ENCODE measurements at places on chromosomes 7 and 10. TPM values are rescaled to one million over a fixed set of nuclear protein-coding genes. Genes with fewer than 3 reads are reported as not detected.

GRCh38 chr10:63536698-63537097, 15.5 kb downstream of the REEP3 start:
- no peaks in the 10 kb centered on the region for H3K36me3 ChIP-seq
- H3K27ac ChIP-seq, result no peak overlapping the region
- H3K4me1 ChIP-seq, result peaks cover 4% of the 10 kb centered on the region
- DNase-seq, result no peak

DNA sequence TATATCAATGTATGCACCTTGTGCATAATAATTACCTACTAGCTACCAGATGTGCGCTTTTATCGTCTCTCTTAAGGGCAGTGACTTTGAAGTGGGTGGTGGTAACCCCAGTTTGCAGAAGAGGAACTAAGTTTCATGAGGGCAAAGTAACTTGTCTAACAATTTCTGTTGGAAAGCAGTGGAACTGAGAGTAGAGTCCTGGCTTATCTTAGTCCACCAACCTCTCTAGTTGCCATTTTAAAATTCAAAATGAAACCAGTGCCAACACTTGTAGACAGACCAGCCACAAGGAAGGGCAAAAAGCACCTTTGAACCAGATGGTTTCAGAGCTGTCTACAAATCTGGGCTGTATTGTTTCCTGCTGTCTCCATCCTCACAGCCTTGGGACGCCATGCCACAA, 32.0 kb upstream of the RBM20 start:
- H3K4me3 ChIP-seq, result no peak overlapping the region
- no peaks in the 10 kb centered on the region for H3K27me3 ChIP-seq
- H3K27ac ChIP-seq, result no peak overlapping the region
- DNase-seq, result no peak
- no peaks in the 10 kb centered on the region for H3K36me3 ChIP-seq

- H3K4me1 ChIP-seq, result no peaks in the 10 kb centered on the region
- H3K27ac ChIP-seq, result no peak overlapping the region
- H3K4me3 ChIP-seq, result no peak overlapping the region
- DNase-seq, result no peak
- H3K27me3 ChIP-seq, result no peaks in the 10 kb centered on the region
These were observed 735.0 kb upstream of the POT1 start for GRCh38 chr7:125664625-125665024.

DNA sequence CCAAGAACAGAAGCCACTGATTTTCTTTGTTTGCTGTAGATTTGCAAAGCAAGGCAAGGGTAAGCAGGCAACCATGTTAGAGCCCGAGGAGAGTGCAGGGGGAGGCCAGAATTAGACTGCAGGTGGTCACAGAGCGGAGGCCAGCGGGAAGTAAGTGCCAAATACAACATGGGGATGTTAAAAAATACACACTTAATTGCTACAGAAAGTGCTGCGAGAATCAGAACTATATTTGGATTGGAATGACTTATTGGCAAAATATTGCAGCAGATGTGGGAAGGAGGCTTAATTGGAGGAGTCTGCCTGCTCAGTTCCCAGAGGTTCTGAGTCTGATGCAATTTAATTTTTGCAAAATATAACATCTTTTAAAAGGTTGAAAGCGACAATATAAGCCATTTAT, 49.7 kb upstream of the ADCY1 start:
- no peak overlapping the region for H3K27ac ChIP-seq
- H3K4me3 ChIP-seq, result no peak overlapping the region
- H3K36me3 ChIP-seq, result no peaks in the 10 kb centered on the region
- DNase-seq, result no peak

GRCh38 chr10:13674645-13675588, 88.2 kb downstream of the PRPF18 start:
- no peak for DNase-seq
- H3K4me1 ChIP-seq, result no peaks in the 10 kb centered on the region
- H3K27me3 ChIP-seq, result peaks cover 12% of the 10 kb centered on the region
- H3K4me3 ChIP-seq, result no peak overlapping the region
- H3K27ac ChIP-seq, result no peak overlapping the region

DNA sequence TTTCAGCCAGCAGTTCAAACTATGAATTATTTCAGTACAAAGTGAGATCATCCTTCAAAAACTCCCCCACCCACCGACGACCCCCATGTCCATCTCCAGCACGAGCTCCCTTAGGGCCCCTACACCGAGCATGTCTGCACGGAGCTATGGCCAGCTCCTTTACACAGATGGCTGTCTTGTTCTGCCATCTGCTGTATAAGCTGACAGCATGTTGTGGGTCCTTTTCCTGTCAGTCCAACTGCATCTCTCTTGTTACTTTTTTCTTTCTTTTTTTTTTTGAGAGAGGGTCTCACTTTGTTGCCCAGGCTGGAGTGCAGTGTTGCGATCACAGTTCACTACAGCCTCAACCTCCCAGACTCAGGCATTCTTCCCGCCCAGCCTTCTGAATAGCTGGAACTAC, 21.6 kb downstream of the NPC1L1 start:
- no peak overlapping the region for H3K4me3 ChIP-seq
- peaks cover 2% of the 10 kb centered on the region for H3K27me3 ChIP-seq
- no peak overlapping the region for H3K27ac ChIP-seq
- DNase-seq, result no peak

GRCh38 chr10:125785791-125786190, 10.2 kb upstream of the MMP21 start:
- H3K36me3 ChIP-seq, result peaks cover 5% of the 10 kb centered on the region
- H3K4me3 ChIP-seq, result no peak overlapping the region
- no peak for DNase-seq
- no peak overlapping the region for H3K27ac ChIP-seq
- no peaks in the 10 kb centered on the region for H3K27me3 ChIP-seq

- no peak overlapping the region for H3K4me3 ChIP-seq
- no peaks in the 10 kb centered on the region for H3K27me3 ChIP-seq
- H3K27ac ChIP-seq, result no peak overlapping the region
- DNase-seq, result no peak
- no peaks in the 10 kb centered on the region for H3K4me1 ChIP-seq
These were observed 42.8 kb upstream of the MKLN1 start for GRCh38 chr7:131284702-131285419.

GRCh38 chr10:99938563-99938962, 71.2 kb downstream of the DNMBP start:
- no peak overlapping the region for H3K27ac ChIP-seq
- no peak for DNase-seq
- no peaks in the 10 kb centered on the region for H3K27me3 ChIP-seq

DNA sequence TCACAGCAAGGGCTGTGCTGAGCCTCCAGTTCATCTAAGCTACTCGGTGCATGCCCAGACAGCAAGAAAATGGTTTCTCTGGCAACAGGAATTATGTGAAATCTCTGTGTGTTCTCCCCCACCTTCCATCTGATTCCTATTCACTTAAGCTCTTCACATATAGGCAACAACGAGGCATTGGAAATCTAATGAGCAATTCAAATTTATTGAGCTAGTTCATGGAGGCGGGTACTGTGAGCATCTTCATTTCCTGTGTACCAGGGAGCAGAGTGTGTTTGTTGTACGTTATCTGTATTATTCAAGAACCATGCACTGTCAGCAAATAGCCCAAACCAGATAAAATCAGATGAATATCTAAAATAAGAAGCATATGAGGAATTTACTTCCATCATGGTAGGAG, 739.1 kb downstream of the MAGI2 start:
- H3K4me3 ChIP-seq, result no peak overlapping the region
- DNase-seq, result no peak
- no peaks in the 10 kb centered on the region for H3K27me3 ChIP-seq
- no peaks in the 10 kb centered on the region for H3K4me1 ChIP-seq

Gene CNPY1
- total RNA-seq, result not detected

All from activated CD4-positive, alpha-beta memory T cell treated with anti-CD3 and anti-CD28 coated beads for 36 hours (primary cell).